ENCODE measurements at places on chromosomes 12 and 14.

GRCh38 chr14:29738950-29739349, 188.7 kb downstream of the PRKD1 start:
- DNase-seq: no peak

- no peak for DNase-seq
These were observed 59.6 kb downstream of the GNS start for GRCh38 chr12:64699504-64700115.

DNA sequence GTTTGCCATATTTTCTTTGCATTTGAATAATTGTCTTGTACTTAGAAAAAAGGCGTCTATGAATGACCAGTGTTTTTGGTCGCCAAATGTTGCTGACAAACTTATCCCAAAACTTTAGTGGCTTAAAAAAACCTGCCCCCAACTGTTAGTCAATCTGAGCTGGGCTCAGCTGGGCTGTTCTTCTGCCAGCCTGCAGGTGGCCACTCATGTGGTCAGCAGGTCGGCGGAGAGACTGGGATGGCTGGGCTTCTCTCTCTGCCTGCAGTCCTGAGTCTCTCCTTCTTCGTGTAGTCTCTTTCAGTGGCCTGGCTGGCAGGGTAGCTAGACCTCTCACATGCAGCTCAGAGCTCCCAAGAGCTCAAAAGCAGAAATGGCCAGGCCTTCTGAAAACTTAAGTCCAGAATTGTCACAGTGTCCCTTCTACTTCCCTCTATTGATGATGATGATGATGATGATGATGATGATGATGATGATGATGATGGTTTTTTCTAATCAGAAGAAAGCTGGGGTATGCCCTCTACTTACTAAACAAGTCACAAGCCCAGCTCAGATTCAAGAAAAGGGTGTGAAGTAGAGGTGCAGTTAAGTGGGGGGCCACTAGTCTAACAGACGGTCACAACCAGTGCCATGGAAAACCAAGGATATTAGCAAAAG, 87.9 kb downstream of the PTPN11 start:
- DNase-seq: no peak

- DNase-seq: no peak
These were observed 24.1 kb upstream of the SYCP3 start for GRCh38 chr12:101763246-101763931.

DNA sequence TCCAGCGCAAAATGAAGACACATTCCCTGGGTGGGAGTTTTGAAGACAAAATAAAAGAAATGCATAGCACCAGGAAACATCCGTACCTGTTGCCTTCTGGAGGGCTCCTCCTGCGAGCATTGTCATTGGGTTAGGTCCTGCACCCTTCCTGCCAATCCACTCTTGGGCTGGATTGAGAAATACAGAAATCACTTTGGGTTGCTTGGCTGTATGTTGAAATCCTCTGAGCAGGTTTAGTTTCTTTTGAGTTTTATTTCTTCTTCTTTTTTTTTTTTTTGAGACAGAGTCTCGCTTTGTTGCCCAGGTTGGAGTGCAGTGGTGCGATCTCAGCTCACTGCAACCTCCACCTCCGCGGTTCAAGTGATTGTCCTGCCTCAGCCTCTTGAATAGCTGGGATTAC, 67.6 kb downstream of the ARF6 start:
- DNase-seq: no peak

DNA sequence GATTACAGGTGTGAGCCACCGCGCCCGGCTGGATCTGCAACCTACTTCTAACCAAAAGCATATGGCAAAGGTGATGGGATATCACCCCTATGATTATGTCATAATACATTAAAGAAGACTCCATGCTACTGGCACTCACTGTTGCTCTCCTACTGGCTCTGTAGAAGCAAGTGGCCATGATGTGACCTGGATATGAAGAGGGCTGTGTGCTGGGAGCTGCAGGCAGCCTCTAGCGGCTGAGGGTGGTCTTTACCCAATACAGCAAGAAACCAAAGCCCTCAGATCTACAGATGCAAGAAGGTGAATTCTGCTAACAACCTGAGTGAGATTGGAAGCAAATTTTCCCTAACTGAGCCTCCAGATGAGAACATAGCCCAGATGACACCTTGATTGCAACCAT, 34.2 kb upstream of the TRIM9 start:
- no peak for DNase-seq

DNA sequence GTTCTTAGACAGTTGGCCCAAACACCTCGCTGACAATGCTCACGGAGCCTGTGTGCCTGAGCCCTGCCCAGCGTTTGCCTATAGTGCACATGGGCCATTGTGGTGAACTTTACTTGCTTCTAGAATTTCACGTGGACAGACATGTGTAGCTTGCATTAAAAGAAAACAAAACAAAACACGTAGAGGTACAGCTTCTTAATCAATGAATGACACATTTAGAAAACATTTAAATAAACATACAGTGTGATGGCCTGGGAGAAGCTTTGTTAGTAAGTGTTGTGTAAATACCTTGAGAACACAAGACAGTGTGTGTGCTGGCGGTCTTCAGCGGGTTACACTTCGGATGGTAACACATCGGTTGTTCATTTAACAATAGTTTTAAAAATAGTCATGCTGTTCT, 38.1 kb downstream of the SMOC1 start:
- DNase-seq: no peak

GRCh38 chr12:16473610-16474326, 126.3 kb downstream of the MGST1 start:
- no peak for DNase-seq

DNA sequence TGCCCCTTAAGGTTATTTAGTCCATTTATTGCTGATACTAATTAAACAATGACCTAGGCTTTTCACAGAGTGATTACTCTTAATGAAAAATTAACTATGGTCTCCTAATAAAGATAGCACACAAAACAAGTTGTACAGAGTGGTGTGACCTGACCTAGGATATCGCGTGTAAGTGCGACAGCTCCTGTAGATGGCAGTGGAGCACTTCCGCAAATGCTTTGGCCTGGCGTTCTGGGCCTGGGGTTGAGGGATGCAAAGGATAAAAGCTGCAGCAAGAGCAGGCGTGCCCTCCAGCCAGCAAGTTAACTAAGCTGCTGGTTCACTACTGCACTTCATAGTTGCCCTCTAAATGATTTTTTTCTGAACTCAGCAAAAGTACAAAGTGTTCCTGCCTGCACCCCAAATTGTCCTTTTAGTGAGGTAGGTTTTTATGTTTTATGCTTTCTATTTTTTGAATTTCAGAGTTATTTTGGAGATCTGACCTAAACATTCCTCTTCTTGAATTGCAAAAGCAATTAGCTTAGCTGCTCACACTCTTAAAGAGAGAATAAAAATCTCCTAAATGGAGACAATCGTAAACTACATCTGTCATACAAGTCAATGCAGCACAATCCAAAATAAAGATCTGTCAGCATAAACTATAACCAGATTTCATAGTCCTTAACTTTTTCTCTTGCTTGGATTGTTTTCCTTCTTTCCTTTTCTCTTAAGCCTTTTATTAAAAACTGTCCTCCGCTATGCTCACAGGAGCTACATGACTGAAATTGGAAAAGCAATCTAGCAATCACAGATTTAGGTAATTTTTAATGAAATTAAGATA, 379.6 kb downstream of the LRIG3 start:
- peak; percentile 32 for DNase-seq

GRCh38 chr14:58961045-58961731, 227.3 kb upstream of the DAAM1 start:
- DNase-seq: no peak

- DNase-seq: no peak
These were observed 18.8 kb downstream of the KCNH5 start for GRCh38 chr14:63026491-63026890.
